Stimulated activated CD4-positive, alpha-beta T cell treated with anti-CD3 and anti-CD28 coated beads, Interleukin-1b, Interleukin-23, amount 100 ng/mL, for 24 hours (primary cell): ENCODE measurements at places on chromosomes 6 and 20.

DNA sequence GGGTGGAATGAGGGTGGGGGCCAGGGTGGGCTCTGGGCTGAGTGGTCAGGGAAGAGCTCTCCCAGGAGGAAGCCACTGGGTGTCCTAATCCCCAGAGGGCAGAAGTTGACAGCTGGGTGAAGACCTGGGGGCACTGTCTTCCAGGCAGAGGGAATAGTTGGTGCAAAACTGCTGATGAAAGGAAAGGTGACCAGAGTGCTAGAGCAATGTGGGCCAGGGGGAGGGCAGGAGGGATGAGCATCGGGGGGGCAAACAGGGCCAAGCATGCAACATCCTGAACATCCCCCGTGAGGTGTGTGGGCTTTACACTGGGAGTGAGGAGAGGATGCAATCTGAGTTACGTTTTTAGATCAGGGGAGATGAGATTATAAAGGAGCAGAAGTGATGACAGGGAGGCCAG is 97.8 kb downstream of the NOL4L start:
- DNase-seq: no peak

GRCh38 chr6:13273931-13274706 is 54.2 kb downstream of the TBC1D7 start:
- peak; percentile 35 for DNase-seq

DNA sequence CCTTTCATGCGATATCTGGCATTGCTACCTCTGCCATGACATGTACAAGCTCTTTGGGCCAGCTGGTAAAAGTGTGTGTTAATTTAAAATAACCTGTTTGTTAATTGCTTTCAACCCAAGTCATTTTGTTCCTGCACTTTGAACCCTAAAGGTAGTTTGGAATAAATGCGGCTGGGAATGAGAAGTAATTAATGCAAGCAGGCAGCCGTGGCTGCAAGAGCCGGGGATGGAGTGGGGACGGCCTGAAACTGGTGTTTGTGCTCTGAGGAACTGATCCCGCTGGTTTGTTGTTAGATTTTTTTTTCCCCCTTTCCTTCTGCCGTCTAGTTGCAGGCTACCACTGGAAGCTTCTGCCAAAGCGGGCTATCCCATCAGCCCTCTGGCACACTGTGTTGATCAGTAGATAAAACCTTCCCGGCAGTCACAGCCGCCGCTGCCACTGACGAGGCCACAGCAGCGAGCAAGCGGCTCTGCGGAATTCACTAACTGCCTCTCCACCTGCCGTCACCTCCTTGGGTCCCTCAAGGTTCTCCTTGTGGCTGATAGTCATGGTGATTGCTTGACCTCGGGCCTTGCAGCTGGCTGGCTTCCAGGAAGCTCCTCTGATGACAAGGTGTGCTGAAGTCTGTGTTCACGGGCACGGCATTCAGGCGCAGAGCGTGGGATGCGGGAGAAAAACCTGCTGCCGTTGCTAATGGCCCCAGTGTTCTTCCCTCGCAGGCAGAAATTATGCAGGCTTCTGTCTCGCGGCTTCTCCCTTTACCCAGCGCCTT is 315.9 kb downstream of the TFAP2A start:
- no peak for DNase-seq

GRCh38 chr6:104312851-104313250 is 546.9 kb downstream of the HACE1 start:
- DNase-seq: no peak

- no peak for DNase-seq
Observed at GRCh38 chr20:37899105-37900045, 3.6 kb upstream of the VSTM2L start.

- no peak for DNase-seq
Observed at GRCh38 chr6:1123386-1124375, 188.2 kb upstream of the FOXQ1 start.
